Activated CD4-positive, alpha-beta T cell treated with anti-CD3 and anti-CD28 coated beads, Interleukin-2, amount 50 U/mL, for 24 hours (primary cell): ENCODE measurements at places on chromosomes 2 and 18.
A peak's percentile ranks its signal among the peaks of the same experiment; 100 is the strongest.

DNA sequence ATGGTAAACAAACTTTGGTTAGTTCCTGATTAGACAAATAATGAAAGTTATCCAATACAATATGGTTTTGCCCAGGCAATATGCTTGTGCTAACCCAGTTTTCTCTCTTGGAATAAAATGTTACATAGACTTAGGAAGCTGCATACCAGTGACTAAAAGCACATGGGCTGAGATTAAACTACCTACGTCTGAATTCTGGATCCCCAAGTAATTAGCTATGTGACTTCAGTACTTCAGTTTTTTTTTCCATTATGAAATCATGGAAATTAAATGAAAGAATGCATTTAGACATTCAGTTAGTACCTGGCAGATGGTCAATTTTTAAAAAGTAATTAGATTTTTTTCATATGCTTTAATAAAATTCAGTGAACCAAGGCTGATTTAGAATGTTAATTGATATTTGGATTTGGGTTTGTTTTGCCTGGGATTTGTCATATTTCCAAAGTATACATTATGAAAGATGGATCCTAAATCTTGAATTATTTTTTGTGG lies 213.9 kb downstream of the PTH2R start:
- no peak for DNase-seq

DNA sequence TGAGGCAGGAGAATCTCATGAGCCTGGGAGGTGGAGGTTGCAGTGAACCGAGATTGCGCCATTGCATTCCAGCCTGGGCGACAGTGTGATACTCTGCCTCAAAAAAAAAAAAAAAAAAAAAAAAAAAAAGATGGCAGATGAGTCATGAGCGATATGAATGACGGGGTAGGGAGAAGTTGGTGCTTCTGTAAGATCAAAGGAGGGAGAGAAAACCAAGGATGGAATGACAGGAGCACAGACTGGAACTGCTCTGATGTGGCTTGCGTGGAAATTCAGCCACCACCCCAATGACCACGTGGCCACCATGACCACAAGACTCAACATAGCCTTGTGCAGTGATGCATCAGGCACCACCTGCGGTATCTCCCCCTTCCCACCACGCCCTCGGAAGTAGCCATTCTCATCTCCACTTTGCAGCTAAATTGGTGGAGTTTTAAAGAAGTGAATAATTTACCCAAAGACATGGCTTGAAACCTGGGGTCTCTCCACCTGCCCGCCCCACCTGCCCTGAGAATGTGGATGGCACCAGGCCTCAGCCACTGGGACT lies 96.0 kb downstream of the ACKR3 start:
- no peak for DNase-seq

DNA sequence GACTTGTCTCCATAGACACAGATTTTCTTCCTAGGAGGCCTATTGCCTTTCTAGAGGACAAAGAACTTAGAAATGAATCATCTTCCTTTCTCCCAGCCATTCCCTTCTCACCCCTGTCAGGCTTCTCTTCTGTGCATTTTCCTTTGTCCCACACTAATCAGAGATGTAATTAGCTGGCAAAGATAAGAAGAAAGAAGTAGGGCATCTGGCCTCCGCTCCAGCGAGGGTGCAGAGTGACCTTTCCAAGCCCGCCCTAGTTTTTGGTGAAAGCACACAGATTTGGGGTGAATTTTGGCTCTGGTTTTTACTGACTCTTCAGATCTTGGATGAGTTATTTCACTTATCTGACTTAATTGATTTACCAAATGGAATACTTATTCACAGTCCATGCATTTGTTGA lies 626.5 kb downstream of the ZEB2 start:
- no peak for DNase-seq

DNA sequence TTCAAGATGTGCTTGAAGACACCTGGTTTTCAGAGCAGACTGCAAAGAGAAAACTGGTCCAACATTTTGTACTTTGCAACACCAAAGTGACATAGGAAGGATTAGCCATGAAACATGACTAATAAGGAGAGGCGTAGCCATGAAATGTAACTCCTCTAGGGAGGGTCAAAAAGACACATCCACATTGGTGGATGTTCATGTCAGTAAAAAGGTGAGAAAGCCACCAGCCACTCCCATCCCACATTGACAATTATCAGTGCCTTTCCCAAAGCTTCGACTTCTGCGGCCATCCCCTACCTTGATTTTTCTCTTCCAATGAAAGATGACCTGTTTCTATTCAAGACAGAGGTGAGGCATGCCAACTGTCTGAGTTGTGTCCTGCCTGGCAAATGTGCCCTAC lies 223.2 kb downstream of the ALK start:
- no peak for DNase-seq

GRCh38 chr18:374721-375168 lies 106.9 kb upstream of the THOC1 start:
- DNase-seq: no peak

DNA sequence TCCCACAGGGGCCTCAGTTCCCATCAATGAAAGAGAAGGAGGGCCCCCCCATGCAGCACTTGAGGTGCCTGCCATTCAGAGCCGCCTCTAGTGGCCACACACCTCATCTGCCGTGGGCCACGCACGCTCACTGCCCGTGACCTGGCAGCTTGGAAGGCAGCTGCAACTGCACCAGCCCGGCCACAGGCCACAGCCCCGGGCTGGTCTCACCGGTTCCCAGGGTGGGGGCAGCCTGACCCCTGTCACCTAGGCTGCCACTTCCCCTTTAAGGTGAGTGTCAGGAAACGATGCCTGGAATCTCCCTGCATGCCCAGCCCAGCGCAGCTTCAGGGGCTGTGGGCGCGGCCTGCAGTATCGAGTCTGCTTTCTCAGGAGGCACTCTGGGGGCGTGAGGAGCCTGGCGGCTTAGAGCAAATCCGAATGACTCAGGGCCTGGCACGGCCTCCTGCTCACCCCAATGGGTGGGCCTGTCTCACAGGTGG lies 2.6 kb downstream of the MAB21L4 start:
- peak; percentile 47 for DNase-seq

DNA sequence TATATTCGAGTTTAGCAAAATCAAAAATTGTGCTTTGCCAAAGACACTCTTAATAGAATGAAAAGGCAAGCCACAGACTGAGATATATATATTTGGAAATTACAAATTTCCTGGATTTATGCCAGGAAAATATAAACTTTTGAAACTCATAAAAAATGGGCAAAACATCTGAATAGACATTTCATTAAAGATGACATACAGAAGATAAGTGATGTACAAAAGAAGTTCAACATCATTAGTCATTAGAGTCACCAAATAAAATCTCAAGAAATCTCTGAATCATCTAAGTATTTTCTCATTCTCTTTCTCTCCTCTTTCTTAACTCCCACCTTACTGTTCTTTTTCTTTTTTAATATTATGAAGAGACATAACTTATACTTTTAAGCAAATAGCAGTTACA lies 921.1 kb downstream of the DSC3 start:
- no peak for DNase-seq

GRCh38 chr2:52369178-52369577 lies 1337.2 kb upstream of the NRXN1 start:
- DNase-seq: no peak

DNA sequence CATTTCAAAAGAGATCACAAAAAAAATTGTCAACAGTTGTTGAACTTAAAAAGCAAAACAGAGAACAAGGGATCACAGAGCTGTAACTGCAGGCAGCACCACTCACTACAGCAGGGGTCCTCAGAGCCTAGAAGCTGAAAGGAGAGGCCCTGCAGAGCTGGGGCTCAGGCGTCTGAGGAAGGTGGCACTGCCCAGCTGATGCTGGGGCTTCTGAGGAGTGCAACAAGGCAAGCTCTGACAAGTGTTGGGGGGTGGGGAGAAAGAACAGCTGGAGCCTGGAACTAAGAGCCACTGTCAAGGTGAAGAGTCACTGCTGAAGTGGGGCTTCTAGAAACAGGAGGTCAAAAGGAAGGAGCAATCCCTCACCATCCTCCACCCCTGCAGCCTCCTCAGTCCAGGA lies 46.2 kb downstream of the FTCDNL1 start:
- DNase-seq: no peak

DNA sequence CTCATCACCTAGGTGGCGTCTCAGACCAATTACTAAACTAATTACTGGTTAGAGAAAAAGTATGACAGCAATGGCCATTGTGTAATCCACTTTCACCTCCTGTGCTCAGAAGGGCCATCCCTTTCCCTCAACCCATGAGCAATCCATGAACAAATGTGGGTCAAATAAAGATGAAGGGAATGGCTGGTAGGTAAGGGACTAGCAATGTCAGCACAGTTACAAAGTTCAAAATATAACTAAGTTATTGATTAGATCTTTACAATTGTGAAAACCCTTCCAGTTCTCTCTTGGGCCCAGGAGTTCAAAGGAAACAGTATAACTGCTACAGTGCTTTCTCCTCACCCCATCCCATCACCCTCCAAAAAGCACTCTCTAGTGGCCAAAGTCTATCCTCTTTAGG lies 98.3 kb downstream of the DTNA start:
- DNase-seq: no peak

DNA sequence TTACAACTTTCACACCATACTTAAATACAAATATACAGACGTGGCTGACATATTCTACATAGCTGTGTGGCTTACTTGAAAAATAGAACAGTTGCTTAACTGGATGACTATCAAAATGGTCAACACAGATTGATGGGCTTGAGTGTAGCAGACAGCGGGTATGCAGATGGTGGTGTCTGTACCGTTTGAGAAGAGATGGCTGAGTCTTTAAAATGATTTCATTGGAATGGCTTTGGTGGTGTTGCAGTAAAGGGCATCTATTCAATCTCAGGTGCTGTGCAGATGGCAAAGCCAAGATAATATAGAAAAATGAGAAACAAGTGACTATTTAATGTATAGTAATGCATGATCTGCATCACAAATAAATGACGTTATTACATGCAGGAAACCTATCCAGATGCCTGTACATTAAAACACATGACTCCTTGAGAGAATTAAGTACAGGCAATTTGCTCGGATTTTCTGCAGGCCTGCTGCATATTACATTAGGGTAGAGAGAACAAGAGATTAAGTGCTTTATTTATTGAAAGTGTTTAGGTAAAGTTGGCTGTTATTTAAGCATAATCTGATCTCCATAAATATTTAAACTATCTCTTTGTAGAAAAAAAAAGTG lies 68.5 kb downstream of the AGPS start:
- DNase-seq: no peak

DNA sequence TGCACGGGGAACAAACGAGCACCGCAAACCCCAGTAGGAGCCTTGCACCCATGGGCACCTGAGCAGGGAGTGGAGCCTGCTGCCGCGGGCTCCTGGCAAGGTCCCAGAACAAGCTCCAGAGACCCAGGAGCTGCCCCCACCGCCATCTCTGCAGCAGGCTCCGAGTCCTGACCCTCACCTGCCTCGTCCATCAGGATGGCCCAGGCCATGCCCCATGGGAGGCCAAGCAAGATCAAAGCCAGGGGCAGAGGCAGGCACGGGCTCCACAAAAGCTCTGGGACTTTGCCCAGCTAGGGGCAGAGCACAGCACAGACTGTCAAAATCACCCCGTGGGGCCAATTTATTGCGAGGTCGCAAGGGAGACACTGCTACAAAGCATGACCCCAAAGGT lies 43.6 kb downstream of the GPC1 start:
- DNase-seq: no peak

DNA sequence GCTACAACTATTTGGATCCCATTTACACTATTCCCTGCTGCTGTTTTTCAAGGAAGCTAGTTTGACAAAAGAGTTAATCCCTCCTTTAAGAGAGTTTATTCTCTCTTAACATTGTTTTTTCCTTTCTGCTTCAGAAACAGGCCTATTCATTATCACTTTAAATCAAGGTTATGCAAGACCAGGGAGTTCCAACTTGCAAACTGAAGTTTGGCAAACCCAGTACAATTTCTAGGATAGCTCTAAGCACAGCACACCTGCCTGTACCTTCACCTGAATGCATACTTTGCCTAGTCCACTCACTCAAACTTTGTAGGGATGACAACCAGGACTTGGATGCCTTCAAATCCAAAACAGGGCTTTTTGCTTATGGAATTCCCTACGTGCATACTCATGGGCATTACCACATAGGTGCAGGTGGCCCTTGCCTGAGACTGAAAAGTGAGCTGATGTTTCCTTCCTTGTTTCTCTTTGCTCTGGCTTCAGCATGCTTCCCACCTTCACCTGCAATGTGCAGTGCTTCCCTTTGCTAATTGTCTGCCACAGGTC lies 193.8 kb upstream of the MMADHC start:
- no peak for DNase-seq

GRCh38 chr2:174561972-174562370 lies 35.6 kb downstream of the WIPF1 start:
- DNase-seq: no peak

GRCh38 chr18:77164763-77165485 lies 32.3 kb upstream of the MBP start:
- DNase-seq: no peak

DNA sequence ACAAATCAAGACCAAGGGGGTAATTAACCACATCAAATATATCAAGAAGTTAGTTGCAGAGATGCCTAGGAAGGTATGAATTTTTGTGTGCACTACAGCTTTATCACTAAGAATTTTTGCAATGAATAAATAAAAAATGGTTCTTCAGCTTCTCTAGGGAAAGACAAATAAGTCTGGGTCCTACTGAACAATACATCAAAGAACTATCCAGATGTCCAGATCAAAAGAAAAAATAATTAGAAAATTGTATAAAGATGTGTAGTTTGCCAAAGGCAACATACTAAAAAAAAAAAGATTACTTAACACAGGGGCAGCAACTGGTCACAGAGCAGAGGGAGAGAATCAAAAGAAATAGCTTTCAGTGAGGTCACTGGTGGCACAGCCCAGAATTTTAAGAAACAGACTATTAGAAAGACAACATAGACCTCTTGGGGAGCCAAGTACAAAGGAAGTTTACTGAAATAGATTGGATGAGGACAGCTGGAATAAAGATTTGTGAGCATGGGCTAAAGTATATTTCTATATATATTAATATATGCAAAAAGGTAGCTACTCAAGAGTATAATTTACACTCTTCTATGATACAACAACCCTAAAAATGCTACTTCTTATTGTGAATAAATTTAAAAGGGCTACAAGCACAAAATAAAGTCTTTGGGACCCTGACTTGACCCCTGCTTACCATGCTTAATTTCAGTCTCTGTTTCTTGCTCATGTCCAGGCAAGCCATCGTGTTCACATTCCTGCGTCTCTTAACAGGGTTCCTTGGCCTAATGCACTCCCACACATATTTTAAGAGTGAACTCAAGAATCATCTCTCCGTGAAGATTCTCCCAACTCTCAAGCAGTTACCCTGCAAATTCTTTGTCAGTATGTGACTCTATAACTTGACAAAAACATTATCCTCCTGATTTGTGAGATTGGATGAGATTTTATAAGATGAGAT lies 99.0 kb upstream of the GRB14 start:
- DNase-seq: no peak

GRCh38 chr2:160752475-160753330 lies 259.1 kb upstream of the RBMS1 start:
- no peak for DNase-seq

DNA sequence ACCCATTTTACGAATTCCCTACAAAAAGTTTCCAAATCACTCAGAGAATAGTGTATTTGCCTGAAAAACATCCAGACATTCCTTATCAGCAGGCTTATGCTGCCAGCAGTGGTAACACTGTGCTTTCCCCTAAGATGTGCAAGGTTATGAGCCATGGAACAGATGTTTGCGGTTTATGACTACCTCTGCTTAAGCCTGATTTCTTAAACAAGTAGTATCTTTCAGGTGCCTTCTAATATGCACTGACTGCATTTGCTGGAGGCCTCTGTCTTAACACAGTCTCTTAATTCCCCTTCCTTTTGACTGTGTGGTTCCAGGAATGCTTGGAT lies 54.8 kb downstream of the CDC42EP3 start:
- no peak for DNase-seq

- no peak for DNase-seq
Observed at GRCh38 chr18:45839414-45840395, 14.2 kb downstream of the SIGLEC15 start.

GRCh38 chr18:50284255-50284885 lies 3.0 kb upstream of the MBD1 start:
- no peak for DNase-seq
